ENCODE measurements at places on chromosomes 11 and 22.

DNA sequence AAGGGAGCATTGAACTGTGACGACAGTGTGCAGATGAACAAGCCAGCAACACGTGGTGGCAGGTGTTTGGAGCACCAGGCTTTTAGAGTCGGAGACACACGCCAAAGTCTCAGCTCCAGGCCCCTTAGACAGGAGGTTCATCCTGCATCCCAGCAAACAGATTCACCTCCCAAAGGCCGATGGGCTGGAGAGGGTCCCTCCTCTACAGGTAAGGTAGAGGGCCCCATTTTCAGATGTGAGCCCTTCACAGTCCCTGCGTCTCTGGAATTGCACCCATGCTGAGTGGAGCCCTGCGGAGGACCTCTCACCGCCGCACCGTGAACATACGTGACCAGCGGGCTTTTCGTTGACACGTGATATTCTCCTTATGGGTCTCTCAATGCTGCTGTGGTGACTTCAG lies 109.0 kb upstream of the B3GAT1 start:
- DNase-seq, result no peak

DNA sequence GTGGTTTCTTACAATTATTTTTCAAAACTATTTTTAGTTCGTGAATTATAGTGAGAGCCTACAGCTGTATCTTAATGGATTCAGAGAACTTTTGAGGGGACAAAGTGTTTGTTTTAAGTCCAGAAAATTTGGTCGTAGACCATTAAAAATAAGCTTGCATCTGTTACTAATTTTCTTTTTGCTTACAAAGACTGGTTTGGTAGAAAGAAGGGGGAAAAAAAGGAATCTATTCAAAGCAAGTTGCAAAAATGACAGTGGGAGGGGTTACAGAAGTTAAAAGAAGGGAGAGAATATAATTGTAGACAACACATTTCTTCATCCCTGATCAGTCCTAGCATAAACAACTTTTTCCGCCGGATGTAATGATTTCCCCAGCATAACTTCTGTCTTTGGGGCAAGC lies 72.1 kb downstream of the AMOTL1 start:
- DNase-seq, result no peak

DNA sequence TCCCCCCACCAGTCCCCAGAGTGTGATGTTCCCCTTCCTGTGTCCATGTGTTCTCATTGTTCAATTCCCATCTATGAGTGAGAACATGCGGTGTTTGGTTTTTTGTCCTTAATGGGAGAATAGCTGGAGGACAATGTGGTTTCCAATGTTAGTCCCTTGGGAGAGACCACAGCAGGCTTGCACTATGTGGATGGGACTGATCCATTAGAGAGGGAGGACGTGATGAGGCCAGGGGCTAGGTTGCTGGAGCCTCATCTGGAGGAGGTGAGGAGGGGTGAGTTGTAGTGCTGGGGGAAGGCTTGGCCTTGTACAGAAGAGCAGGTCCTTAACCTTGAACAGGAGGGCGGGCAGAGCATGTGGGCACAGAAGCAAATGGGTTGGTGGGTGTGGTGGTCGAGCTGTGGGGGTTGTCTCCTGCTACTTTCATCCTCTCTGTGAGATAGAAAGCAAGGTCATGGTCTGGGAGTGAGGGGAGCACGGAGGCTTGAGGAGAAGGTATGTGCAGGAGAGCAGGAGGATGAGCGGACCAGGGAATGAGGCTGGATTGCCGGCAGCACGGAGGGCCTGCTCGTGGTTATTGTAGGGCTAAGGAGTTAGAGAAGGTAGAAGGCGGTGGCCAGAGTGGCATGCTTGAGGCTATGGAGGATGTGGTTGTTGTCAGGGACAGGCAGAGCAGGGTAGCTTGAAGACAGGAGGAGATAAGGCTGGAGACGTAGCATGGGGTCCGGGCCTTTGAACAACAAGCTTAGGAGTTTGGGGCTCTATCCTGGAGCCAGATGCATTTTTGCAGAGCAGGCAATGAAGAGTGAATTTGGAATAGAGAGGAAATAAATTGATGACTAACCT lies 11.2 kb upstream of the SREBF2 start:
- no peak for DNase-seq

DNA sequence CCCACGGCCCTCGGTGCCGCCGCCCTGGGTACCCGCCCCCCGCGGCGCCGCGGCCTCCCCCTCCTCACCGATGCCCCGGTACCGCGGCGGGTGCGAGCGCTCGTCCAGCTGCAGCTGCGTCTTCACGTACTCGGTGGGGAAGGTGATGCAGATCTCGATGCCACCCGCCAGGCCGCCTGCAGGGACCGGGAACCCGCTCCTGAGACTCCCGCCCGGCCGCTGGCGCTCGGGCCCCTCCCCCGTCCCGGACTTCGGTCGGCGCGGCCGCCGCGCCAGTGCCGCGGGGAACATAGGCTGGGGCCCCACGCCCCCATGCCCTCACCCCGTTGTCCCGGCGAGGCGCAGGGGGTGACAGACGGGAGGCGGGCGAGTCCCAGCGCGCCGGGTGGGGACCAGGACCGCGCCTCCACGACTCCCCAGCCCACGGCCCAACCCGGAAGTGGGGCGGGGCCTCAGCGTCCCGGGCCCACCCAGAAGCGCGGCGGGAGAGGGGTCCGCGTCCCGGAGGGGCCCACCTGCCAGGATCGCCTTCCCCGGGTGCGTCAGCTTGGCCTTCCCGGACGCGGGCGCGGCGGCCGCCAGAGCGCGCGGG lies 375 bp downstream of the SLC25A1 start:
- DNase-seq, result peak; percentile 92

DNA sequence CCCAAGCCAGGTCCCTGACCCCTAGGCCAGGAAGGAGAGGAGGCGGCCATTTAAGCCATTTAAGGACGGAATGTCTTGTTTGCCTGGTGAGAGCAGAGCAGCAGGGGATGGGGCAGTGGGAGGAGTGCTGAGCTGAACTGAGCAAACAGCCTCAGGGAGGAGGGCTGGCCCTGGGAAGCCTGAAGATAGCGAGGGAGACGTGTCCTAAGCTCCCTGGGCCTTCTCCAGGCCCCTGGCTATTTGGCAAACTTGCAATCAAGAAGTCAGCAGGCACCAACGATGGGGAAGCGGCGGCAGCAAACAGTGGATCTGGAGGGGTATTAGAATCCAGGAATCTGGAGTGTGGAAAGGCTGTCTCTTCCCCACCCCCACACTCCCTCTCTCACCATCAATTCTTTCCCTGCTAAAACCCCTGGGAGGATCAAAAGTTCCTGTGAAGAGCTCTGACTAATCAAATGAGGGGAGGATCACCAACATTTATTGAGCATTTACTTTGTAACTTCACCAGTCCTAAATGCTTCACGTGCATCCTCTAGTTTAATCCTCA lies 8.8 kb downstream of the BCL9L start:
- no peak for DNase-seq

DNA sequence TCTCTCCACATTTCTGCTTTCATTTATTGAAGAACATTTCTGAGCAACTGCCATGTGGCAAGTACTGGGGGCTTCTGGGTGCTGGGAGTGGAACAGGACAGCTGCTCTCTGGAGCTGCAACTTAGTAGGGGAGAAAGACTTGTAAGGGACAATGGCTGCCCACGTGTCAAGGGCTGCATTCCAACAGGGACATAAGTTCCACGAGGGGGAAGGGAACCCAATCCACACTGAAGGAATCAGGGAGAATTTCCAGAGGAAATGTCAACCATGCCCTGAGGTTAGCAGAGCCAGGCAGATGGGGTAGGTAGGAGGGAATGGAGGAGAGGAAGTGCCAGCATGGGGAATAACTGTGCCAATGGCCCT lies 1.7 kb downstream of the MAPK8IP2 start:
- DNase-seq, result no peak

DNA sequence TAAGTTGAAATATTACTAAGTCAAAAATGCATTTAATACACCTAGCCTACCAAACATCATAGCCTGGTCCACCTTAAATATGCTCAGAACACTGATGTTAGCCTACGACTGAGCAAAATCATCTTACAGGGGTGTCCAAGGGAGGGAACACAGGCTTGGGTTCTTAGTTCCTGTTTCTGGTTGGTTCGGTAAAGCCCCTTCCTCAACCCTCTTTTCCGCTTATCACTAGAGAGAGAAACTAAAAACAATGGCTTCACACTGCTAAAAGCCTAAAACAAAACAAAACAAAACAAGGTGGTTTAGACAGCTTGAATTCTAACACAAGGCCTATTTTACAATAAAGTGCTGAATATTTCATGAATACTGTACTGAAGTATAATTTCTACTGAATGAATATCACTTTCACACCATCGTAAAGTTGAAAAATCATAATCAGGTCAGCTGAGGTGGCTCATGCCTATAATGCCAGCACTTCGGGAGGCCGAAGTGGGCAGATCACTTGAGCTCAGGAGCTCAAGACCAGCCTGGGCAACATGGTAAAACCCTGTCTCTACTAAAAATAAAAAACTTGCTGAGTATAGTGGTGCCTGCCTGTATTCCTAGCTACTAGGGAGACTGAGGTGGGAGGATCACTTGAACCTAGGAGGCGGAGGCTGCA lies 118.0 kb downstream of the SIK3 start:
- DNase-seq, result no peak

- no peak for DNase-seq
These were observed 7.8 kb upstream of the OR8D2 start for GRCh38 chr11:124327775-124328174.

- DNase-seq, result no peak
These were observed 37.6 kb upstream of the RIC3 start for GRCh38 chr11:8206251-8207079.

GRCh38 chr11:96267496-96268032 lies 75.4 kb downstream of the MAML2 start:
- no peak for DNase-seq

DNA sequence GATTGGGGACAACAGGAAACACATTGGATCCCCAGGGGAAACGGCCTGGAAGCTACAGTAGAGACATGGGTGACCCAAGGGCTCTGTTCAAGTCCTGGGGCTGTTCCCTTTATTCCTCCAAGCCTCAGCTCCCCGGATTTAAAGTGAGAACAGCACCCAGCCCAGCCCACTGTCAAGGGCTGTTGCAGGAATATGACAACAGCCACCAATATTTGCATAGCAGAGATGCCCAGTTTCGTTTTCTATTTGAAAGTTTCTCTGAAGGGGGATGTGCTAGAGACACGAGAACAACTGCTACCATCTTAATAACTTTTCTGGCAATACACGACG lies 81.1 kb upstream of the WNT7B start:
- peak; percentile 86 for DNase-seq

DNA sequence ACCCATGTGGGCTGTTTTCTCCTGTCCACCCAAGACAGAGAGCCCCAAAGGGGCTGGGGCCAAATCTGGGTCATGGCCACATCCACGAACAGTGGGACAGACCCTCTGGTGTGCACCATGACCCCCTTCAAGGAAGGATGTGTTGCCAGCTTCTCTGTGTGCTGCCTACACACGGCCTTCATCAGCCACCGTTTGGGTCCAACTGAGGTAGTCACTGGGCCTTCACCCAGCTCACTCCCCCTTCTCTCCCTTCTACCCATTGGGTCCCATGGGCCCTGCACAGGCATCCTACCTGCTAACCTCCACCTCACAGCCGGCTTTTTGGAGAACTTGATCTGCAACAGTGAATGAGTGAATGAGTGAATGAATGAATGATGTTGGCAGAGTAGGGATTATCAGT lies 1484.9 kb downstream of the BRD1 start:
- DNase-seq, result no peak

DNA sequence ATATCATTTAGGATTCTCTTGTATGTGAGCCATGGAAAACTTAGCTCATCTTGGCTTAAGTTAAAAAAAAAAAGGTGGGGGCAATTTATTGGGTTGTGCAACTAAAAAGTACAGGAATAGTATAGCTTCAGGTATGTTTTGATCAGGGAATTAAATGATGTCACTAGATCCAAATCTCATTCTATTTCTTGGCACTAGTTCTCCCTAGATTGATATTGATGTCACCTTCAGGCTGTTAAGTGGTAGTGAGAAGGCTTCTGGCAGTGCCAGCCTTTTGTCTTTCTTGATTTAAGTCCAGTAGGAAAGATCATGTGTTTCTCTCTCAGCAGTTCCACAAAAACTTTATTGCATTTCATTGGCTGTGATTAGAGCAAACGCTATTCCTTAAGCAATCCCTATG lies 65.0 kb upstream of the ZBED5 start:
- no peak for DNase-seq

- DNase-seq, result no peak
These were observed 189.7 kb downstream of the MIAT start for GRCh38 chr22:26847046-26847445.

DNA sequence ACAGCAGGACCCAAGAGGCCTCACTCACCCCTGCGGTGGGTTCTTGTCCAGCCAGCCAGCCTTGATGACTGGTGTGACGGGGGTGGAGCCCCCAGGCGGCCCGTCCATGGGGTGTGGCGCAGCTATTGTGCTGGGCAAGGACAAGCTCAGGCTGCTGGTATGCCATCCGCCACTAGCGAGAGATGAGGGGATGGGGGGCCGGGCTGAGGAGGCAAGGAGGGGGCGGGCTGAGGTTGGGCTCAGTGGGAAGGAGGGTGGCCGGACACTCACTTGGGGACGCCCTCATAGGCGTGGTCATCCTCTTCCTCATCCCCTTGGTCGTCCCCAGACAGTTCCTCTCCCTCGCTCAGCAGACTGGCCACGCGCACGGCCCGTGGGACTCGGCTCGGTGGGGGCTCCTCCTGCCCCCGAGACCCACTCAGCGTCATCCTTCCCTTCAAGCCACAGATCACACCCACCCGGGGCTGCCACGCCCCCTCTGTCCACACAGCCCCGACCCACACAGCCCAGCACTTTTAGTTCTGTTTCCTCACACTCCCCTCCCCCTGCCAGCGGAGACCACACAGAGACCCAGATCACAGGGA lies 38.0 kb upstream of the PDE2A start:
- peak; percentile 93 for DNase-seq

DNA sequence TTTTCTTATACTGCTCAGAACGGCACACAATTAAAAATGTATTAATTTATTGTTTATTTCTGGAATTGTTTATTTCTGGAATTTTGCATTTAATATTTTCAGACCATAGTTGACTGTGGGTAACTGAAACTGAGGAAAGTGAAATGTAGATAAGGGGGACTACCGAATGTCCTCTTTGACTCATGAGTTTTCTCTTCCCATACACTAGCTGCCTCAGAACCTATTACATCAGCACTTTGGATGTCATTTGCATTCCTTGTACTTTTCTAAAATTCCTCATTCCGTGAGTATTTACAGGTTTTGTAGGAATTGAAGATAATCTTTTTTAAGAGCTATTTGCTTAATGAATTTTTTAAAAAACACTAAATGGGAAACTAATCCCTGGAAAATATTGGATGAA lies 29.8 kb downstream of the ZC3H12C start:
- no peak for DNase-seq

- no peak for DNase-seq
These were observed at the start of gene TREH for GRCh38 chr11:118679483-118679882. Gene TREH, minus strand, starts transcription at chr11:118679650. Its CDS starts 23 bp downstream, at chr11:118679627.
